Mammary epithelial cell (primary cell): ENCODE measurements at places on chromosomes 11 and 22.

GRCh38 chr11:46658259-46658658, 40.9 kb downstream of the ATG13 start:
- DNase-seq, result no peak

- DNase-seq, result peak; percentile 3
Observed at GRCh38 chr11:122268601-122269130, 152.7 kb upstream of the BLID start.

DNA sequence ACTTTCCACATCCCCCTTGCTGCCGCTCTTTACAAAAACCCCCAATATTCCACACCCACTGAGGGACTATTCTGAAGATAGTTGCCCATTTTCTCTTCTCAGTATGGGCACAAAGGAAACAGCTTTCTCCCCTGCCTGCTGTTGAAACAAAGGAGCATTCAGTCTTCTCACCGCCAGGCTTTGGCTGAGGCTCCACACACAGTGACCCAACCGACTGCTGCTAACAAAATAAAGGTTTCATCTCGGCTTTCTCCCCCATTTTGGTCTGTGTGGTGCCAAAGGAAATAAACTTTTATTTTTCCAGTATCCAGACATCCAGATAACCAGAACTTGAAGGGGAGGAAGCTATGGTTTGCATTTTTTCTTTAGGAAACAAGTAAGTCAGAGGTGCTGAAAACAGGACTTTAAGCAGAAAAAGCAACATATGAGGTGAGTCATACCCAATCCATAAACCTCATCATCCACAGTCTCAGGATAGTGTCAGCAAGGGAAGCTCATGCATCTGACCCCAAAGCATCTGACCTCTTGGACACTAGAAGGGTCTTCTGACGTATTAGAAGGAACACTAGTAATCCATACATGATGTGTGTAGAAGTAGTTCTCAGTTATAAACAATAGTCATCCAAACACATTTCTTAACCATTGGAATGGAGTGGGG, 6.4 kb downstream of the CLMP start:
- peak; percentile 68 for DNase-seq

DNA sequence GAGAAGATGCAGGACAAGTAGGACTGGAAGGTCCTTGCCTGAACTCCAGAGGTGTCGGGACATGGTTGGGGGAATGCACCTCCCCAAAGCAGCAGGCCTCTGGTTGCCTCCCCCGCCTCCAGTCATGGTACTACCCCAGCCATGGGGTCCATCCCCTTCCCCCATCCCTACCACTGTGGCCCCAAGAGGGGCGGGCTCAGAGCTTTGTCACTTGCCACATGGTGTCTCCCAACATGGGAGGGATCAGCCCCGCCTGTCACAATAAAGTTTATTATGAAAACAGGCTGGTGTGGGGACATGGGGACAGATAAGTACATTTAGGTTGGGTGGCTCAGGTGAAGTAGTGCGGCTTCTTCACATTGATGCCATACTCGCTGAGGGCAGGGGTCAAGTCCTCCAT, 1.4 kb downstream of the TAF10 start:
- DNase-seq, result no peak

- no peak for DNase-seq
Observed at GRCh38 chr11:59754494-59754858, 700 bp upstream of the STX3 start.
